Motor neuron (in vitro differentiated cells): ENCODE measurements at places on chromosomes 3 and 15. TPM values are rescaled to one million over a fixed set of nuclear protein-coding genes. Genes with fewer than 3 reads are reported as not detected.

DNA sequence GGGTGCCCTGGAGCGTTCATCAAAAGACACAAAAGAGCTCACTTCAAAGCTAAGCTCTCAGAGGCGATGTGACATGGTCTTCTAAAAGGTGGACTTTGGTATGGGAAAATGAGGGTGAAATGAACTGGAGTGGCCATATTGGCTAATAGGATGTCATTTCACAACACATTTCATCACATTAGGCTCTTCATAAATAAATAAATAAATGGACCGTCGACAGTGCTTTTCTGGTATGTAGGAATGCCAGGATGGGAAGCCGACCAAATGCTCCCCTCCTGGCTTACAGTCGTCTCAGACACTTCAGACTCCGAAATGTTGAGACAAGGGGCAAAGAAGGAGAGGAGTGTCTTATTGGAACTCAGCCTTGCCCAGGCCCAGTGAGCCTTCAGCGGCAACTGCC, 383.0 kb downstream of the NTRK3 start:
- ATAC-seq, result no peak

DNA sequence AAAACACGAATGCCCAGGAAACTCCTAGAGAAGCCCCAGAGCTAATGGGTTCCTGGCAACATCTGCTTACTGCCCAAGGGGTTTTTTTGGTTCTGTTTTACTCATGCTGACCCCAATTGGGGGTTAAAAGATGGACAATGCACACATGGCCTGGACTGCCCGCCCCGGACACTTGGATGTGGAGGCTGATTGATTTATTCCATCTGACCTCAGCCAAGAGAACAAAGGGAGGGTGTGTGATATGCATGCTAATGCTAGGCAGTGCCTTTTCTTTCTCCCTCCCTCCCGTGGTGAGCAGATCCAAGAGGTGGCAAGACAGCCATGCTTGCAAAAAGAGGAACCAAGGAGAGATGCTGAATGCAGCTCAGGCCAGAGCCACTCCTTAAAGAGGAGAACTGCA, 3.3 kb upstream of the LRTM1 start:
- ATAC-seq, result peak; percentile 99

DNA sequence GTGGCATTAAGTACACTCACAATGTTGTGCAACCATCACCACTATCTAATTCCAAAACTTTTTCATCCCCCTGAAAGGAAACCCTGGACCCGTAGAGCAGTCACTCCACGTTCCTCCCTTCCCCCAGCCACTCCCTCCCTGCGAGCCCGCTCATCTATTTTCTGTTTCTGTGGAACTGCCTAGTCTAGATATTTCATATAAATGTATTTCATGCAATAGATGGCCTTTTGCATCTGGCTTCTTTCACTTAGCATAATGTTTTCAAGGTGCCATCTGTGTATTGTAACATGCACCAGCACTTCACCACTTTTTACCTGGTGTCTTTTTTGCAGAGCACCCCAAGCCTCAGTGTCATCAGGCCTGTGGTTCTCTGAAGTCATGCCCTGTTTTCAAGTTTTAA, 10.7 kb downstream of the CGNL1 start:
- no peak for ATAC-seq

DNA sequence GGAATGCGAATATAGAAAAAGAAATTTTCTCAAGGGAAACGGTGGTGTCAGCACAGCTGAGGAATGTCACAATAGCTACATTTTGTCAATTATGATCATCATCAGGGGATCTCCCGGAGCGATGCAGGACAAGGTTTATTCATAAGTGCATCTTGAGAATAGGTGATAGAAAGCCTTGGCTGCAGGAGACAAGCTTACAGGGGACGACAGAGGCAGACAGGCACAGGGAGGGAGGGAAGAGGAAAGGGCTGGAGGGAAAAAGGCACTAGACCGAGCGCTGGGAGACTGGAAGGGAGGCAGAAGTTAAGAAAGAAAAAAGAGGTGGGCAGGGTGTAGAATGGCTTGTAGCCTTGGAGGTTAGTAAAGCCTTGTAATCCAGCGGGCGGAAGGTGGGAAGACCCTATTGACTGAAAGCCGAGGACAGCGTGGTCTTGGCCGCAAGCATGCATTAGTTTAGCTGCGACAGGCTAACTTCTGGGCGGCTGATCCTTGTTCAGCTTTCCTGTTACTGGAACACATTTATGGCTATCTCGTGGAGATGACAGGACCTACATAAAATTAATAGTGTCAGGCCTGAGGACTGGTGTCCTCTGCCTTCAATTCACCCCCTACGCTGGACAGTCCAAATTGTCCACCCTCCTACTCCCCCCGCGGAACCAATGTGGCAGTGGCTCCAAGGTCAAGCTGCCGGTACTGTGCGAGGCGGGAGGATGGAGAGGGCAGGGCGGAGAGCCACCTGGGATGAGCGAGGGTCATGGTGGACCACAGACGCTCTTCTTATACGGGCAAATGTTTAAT, 1.4 kb upstream of the NECTIN3 start:
- ATAC-seq, result no peak

DNA sequence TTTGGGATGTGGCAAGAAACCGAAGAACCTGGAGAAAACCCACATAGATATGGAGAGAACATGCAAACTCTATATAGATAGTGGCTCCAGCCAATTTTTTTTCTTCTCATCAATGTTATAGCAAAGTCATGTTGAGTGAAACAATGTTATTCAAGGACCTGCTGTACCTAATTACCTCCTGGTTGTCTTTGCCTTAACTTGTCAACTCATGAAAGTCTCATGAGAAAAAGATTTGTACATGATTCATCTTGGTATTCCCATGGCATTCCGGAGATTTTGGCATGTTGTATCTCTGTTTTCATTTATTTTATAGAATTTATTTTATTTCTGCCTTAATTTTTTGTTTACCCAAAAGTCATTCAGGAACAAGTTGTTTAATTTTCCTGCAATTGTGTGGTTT, 303.8 kb upstream of the CDIN1 start:
- no peak for ATAC-seq

DNA sequence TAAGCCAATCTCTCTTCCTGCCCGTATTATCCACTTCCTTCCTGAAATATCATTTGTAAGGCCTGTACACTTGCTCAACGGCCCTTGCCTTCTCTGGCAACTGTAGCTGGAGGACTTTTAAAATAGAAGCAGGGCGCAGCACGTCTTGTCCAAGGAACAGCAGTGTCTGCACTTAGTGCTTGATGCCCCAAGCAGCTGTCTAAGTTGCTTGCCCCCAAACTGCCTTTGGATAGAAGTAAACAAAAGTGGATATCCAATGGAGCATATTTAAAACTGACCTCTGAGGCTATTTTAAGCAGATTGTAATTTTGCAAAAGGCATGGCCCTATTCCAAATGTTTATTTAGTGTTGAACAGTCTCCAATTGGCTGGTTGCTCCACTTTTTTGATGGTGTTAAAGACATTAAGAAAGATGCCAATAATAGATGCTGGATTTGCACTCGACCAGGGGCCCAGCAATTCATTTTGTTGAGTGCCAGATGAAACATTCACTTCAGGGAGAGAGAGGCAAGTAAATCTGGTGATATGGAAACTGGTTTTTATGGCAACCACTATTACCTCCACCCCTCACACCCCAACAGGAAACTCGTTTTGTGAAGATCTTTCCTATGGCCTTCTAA, 526.8 kb upstream of the TBL1XR1 start:
- no peak for ATAC-seq

DNA sequence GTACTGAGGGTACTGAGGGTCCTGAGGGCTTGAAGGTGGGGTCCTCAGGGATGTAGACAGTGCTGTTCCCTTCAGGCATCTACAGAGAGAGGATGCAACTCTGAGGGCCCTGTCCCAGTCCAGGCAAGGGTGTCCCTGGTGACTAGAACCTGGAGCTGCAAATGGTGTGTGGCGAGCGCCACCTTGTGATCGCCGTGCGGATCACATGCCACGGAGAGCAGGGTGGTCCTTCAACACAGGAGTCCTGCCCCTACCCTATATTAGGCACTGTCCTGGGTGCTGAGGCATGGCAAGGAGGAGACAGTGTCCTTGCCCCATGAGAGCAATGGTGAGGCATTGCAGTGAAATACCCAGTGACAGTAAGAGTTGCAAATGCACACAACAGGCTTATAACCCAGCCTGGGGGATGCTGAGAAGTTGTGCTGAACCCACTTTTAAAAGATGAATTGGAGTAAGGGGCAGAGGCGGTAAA, 23.6 kb downstream of the RHCG start:
- peak; percentile 91 for ATAC-seq

DNA sequence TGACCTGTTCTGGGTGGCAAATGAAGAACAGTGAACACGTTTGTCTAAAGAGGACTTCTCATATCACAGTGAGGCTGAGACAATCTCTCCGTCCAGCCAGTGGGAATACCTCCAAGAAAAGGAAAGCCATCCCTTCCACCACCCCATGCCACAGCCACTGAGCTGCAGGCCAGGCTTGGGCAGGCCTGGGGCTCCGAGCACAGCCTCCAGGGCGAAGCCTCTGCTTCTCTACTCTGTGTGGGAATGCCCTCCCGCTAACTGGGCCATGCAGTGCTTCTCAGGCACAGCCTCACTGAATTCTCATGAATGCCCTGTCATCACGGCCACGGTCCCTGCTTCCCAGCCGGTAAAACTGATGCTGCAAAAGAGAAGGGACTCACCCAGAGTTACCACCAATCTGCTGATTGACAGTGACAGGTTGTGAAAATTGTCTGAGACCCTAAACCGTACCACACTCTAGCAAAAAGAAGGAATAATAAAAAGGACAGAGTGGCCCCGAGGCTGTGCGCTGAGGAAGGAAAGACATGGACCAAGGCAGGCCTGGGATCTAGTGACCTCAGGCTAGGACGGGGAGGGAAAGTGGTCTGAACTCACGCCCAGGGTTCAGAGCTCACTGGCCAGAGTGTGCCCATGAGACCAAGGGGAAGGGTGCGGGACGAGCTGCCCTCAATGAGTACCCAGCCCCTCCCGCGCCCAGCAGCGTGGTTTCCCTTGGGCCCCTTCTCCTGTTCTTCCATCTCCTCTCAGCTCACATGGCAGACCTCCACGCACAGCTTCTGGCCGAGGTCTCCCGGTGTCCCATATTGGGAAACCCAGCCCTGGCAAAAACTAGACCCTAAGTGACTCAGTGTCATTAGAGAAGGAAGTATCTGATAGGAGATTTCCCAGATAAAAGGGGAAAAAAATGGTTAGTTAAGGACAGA, 52.8 kb downstream of the DHX30 start:
- no peak for ATAC-seq

DNA sequence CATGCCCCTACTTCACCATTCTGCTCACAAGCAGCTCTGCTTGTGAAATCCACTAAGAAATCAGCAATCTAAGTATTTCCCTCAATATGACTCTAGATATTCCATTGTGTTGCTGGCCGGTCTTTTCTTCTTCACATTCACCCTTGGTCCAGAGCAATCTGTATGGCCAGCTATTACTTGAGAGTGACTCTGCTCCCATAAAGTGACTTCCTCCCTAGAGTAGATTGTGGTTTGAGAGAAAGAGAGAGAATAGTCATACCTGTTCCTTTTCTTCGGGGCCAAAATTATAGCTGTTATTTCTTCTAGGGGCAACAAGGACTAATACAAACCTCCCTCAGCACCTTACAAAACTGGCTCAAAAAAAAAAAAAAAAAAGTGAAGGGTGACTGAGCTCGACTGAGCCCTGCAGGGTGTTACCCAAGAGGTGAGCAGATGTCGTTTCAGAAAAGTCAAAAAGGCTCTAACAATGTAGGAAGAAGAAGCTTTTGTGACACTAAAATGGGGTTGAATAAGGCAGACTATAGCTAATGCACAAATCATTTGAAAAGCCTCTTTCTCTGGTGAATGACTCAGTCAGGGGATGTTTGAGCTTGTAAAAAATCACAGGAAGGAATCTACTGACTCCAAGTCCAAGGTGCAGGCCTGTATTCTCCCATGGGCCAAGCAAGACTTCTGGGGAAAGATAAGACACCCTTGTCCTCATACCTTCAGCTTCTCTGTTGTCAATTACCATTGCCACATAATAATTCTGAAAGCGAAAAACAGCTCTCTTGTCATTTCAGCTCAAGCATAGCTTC, 161.0 kb upstream of the SLC24A5 start:
- ATAC-seq, result no peak

DNA sequence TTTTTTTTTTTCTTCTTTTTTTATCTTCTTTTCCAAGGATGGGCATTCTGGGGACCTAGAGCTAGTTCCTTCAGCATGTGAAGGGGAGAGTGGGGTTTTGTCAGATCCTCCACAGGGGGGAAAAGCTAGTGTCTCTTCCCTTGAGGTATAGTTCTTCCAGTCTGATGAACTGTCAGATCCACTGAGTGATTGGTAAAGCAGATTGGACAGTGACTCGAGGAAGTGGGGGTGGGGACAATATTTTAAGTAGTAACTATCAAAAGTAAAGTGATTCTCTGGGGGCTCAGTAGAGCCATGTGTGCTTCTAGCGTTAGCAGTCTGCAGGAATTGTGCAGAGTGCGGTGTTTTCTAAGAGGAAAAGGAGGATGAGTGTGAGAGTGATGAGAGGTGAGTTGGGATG, 62.0 kb upstream of the TRIM71 start:
- no peak for ATAC-seq

- no peak for ATAC-seq
Observed at GRCh38 chr3:42702982-42703694, 540 bp upstream of the HHATL start.

DNA sequence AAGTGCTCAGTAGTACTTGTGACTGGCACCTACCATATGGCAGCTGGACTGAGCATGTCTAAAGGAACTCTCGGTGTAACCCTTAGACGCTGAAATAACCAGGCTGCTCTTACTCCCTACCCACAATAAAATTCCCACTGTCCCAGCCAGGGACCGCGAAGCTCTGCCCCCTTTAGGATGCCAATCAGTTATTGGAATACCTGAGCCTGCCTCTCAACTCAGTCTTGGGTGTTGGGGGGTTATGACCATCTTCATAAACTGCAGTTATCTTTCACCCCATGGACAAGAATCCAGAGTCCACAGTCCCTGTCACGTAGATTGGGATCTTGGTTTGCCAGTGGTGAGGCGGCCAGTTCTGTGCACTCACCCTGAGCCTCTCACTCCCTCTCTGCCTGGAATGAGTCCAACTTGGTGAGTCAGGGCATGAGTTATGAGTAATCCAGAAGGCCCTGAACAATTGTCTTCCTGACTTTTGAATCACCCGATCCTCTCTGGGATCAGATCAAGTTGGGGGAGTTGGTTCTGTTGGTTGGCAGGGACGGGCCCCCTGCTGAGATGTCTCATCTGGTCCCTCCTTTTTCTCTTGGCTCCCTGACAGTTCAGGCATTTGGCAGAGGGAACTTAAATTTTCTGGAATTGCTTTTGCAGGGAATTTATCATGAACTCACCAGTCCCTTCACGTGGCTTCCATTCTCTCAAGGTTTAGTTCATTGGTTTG, 120.1 kb upstream of the UBE2E1 start:
- ATAC-seq, result peak; percentile 100

The ARRDC4 gene
- 77.6 and 78.0 TPM in 2 replicates for total RNA-seq

The CCR9 gene
- total RNA-seq, result 0.14 and 0.31 TPM in 2 replicates
